ENCODE measurements at places on chromosomes 11 and 22. TPM values are rescaled to one million over a fixed set of nuclear protein-coding genes. Genes with fewer than 3 reads are reported as not detected.

Gene AGBL2
- 1.7 TPM for polyA plus RNA-seq

Gene CHEK2
- 4.6 TPM for polyA plus RNA-seq

Gene ST14
- not detected for polyA plus RNA-seq

DNA sequence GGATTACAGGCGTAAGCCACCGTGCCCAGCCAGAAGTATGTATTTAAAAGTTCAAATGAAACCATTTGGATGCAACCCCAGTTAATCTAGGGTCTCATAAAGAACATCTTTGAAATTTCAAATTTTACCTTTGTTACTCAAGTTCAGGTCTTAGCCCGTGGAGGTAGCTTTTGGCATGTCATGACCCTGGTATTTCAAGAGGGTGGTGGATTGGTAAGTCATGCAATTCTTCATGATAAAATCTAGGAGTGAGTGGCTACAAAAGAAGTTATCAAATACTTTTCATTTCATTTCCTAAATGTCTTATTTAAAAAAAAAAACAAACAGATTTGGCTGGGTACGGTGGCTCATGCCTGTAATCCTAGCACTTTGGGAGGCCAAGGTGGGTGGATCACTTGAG, 80.6 kb downstream of the ABTB2 start:
- no peak for DNase-seq
- H3K27me3 ChIP-seq, result no peaks in the 10 kb centered on the region
- H3K4me1 ChIP-seq, result no peaks in the 10 kb centered on the region
- no peak overlapping the region for H3K27ac ChIP-seq
- no peak overlapping the region for H3K4me3 ChIP-seq

DNA sequence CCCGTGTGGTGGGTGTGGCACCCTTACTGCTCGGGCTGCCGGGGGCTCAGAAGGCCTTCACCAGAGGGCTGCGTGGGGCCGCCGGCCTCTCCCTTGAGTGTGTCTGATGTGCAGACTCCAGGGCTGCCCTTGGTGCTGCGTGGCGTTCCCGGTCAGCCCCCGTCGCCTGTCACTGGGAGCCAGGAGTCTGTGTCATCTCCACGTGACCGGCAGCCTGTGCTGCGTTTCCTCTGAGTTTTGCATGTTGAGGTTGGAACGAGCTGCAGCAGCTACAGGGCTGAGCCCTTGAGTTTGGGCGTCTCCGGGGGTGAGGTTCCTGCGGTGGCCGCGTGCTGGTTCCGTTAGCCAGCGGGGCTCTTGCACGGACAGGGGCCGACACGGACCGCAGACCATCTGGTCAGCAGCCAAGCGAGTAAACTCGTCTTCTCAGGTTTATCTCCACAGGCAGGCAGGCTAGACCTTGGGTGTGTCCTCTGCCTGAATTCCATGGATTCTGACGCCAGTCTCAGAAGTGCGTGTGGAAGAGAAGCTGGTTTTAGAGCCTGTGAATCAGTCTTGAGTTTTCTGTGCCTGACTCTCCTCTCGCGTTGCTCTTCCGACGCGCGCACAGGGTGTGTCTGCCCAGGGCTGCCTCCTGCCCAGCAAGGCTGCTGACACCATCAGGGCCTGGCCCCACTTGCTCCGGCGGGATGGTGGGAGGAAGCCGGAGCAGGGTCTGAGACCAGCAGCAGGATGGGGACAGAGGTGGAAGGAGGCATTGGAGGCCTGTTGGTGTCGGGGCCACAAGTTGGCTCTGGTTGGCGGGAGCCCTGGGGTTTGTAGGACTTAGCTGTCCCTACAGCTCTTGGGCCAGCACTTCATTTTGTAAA, 10.5 kb downstream of the PTDSS2 start:
- H3K4me3 ChIP-seq, result no peak overlapping the region
- no peaks in the 10 kb centered on the region for H3K27me3 ChIP-seq
- H3K4me1 ChIP-seq, result peaks cover 24% of the 10 kb centered on the region
- H3K36me3 ChIP-seq, result no peaks in the 10 kb centered on the region
- DNase-seq, result no peak
- H3K27ac ChIP-seq, result no peak overlapping the region

DNA sequence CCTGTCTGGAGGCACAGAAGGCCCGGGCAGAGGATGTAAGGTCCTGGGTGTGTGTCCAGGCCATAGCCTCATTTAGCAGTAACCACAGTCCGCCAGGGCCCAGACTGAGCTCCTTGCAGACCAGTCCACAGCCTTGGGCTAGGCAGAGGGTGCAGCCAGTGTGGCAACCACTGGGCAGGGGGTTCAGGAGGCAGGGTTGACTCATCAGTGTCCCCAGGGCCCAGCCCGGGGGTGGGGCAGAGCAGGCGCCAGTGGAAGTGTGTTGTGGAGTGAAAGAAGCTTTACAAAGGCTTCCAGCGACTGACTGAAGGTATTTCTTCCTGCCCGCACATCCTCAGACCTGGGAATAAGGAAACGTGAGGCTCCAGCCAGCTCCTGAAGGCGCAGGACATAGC, 27.7 kb upstream of the WNT11 start:
- peaks cover 42% of the 10 kb centered on the region for H3K4me1 ChIP-seq
- H3K36me3 ChIP-seq, result no peaks in the 10 kb centered on the region
- H3K4me3 ChIP-seq, result no peak overlapping the region
- no peak overlapping the region for H3K27ac ChIP-seq
- no peaks in the 10 kb centered on the region for H3K27me3 ChIP-seq
- DNase-seq, result no peak

GRCh38 chr11:108927791-108928545, 263.1 kb downstream of the DDX10 start:
- H3K4me1 ChIP-seq, result no peaks in the 10 kb centered on the region
- no peak for DNase-seq
- no peaks in the 10 kb centered on the region for H3K27me3 ChIP-seq
- H3K36me3 ChIP-seq, result no peaks in the 10 kb centered on the region
- no peak overlapping the region for H3K4me3 ChIP-seq
